ENCODE measurements at places on chromosomes 5 and 9.
A peak's percentile ranks its signal among the peaks of the same experiment; 100 is the strongest.

- DNase-seq, result no peak
Measured at GRCh38 chr5:177087398-177088005, 787 bp downstream of the FGFR4 start.

DNA sequence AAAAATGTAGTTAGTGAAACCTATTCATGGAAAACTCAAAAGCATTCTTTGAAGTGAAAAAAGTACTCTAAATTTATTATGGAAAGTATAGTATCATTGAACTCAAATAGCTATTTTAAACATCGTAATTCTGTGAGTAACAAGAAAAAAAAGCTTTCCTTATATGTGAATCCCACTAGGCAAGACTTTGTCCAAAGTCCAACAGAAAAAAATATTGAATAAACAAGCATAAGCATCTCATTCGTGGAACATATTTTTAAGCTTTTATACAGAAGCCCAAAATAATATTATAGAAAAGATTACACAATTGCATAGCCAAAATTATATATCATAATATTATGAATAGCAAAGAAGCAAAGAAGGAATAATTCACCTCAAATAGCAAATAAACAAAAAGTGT is 79.4 kb upstream of the IFNE start:
- no peak for DNase-seq

GRCh38 chr5:65076251-65076869 is 307.6 kb downstream of the CWC27 start:
- DNase-seq, result peak; percentile 82

GRCh38 chr5:76391014-76391413 is 12.1 kb upstream of the IQGAP2 start:
- no peak for DNase-seq

DNA sequence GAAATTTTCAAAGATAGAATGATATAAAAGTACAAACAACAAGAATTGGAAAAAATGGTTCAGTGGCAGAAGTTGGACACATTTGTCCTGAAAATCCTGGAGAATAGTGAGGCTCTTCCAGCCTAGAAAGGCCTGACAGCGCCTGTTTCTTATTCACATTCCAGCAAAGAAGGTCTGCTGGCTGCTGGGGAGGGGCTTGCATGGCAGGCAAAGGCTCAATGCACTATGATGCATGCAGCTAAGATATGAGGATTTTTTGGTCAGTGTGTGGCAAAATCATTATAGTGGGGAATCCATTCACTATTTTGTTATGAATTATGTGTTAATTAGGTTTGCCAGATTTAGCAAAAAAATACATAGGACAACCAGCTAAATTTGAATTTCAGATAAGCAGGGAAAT is 243.9 kb upstream of the SLC30A5 start:
- no peak for DNase-seq

GRCh38 chr5:26666371-26666770 is 372.0 kb downstream of the CDH9 start:
- DNase-seq, result no peak

- no peak for DNase-seq
Measured at GRCh38 chr5:62718324-62718723, 139.7 kb downstream of the LRRC70 start.

DNA sequence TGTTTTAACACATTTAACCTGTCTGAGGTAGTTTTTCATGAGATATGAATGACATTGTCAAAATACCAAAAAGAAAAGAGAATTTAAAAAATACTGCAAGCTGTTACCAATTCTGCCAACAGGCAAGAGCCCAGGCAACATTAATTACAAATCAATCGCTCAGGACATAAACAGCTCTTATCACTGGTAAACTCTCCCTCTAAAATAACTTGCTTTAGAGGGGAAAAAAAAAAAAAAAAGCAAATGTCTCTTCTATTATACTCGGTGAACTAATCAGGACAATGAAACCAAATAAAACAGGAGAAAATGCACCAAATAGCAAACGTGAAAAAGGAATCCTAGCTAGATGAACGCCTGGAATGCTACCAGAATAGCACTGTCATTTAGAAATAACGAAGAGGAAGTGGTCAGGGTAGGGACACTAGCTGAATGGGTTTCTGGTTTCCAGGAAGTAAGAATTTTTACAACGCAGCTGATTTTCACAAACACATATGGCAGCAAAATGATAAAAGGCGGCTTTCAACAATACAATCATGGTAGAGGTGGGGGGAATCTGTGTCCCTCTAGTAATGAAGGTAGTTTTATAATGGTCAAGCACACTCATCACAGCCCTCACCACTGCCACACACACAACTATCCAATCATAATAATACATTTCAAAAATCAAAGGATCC is 94.9 kb downstream of the DENND1A start:
- peak; percentile 70 for DNase-seq

DNA sequence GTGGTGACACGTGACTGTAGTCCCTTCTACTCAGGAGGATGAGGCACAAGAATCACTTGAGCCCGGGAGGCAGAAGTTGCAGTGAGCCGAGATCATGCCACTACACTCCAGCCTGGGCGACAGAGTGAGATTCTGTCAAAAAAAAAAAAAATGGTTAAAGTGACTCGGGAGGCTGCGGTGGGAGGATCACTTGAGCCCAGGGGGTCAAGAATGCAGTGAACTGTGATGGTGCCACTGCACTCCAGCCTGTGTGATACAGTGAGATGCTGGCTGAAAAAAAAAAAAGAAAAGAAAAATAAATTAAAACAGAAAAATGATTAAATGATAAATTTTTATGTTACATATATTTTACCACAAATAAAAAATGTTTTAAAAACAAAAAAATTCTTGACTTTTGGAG is 51.9 kb downstream of the KLF4 start:
- no peak for DNase-seq

GRCh38 chr5:3217771-3218495 is 377.7 kb upstream of the IRX1 start:
- no peak for DNase-seq

DNA sequence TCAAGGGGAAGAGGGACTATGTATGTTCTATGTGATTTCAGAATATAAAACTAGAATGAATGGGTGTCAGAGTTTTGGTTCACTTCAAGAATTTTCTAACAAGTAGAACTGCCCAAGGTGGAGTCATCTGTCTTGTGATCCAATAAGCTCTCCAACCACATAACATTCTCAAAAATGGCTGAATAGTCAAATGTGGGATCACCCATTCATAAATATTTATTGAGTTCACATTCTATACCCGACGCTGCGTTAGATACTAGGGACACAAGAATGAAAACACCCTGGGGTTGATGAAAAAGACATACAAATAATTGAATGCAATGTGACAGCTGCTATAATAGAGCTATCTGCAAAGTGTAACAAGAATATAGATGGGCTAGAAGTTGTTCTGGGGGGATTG is 35.3 kb upstream of the TRAF1 start:
- DNase-seq, result no peak

DNA sequence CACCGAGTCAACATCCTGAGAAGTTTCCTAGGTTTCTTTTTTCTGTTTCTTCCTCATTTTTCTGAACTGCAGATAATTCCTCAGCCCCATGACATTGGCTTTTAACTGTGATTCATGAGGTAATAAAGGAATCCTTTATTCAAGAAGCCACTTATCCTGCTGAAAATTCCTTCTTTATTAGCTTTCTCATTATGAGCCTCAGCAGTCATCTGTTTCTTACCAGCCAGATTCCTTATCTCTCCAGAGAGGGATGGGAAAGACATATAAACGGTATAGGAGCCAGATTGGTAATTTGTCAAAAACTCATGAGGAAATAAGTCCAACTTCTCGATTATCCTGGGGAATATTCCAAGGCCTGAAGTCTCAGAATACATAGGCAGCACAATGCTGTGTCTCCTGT is 465.4 kb downstream of the ICE1 start:
- no peak for DNase-seq

- no peak for DNase-seq
Measured at GRCh38 chr9:114539701-114540380, 34.6 kb upstream of the WHRN start.

- no peak for DNase-seq
Measured at GRCh38 chr5:142849466-142849865, 79.3 kb downstream of the ARHGAP26 start.

- no peak for DNase-seq
Measured at GRCh38 chr5:115398719-115399118, 102.3 kb upstream of the CCDC112 start.

DNA sequence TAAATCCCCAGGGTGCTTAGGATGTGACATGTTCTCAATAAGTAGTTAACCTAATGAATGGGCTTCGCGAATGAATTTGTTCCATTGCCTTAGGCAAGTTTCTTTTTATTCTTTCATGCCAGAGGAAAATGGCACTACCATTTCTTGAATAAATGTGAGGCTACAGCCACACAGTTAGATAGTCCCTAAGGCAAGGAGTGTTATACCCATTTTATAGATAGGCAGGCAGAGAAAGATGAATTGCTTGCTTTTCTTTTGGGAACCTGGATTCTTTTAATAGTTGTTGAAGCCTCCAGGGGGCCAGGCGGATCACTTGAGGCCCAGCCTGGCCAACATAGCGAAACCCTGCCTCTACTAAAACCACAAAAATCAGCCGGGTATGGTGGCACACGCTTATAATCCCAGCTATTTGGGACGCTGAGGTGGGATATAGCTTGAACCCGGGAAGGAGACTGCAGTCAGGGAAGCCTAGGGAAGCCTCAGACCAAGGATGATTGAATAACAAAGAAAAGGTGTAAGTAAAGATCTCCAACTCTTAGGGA is 943 bp downstream of the NOP16 start:
- no peak for DNase-seq

DNA sequence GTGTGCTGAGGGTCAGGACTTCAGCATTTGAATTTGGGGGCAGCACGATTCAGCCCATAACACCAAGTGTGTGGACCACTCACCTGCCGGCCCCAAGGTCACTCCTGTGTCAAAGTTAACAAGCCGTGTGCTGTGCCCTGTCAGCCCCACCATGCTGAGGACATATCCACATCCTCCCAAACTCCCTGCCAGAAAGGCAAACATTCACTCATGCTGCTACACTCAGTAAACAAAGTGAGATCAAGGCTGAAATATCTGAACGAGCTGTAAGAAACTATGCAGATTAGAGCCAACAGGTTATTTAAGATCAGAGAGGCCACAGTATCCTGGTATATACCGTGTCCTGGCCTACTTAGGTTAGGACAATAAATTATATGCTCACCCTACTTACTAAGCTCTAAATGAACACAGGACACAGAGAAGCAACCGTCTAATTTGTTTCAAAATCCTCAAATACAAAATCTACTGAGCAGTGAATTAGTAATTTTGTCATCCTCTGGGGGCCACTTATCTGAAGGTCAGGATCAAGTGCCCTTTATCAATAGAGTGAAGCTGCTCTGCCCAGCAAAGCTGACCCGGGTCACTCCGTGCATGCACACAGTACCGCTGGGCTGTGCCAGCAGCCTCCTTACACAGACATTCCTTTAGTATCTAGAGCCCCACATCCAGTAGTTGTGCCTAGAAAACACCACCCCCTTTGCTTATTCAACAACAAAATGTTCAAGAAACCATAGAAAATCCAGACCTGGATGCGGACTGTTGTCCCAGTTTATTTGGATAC is 28.2 kb downstream of the RETREG1 start:
- no peak for DNase-seq

GRCh38 chr5:133415906-133416305 is 196.4 kb downstream of the FSTL4 start:
- no peak for DNase-seq

All from inflammatory macrophage treated with lipopolysaccharide for 1 hour (primary cell).